Activated CD4-positive, alpha-beta memory T cell treated with anti-CD3 and anti-CD28 coated beads, Interleukin-2, amount 10 ng/mL, durations not matched to agents 7 days and 5 days (primary cell): ENCODE measurements at places on chromosomes 3 and 15. TPM values are rescaled to one million over a fixed set of nuclear protein-coding genes. Genes with fewer than 3 reads are reported as not detected.

CFAP91 gene
- total RNA-seq: not detected

UROC1 gene
- total RNA-seq: not detected

SLC27A2 gene
- 29.5 TPM for total RNA-seq

EEF1AKMT4 gene
- 3.1 TPM for total RNA-seq

NEDD4 gene
- 13.0 TPM for total RNA-seq

MEX3B gene
- 0.93 TPM for total RNA-seq

TRAT1 gene
- total RNA-seq: 165 TPM

GRCh38 chr3:7581831-7582230 lies 720.9 kb downstream of the GRM7 start:
- no peak for DNase-seq

- no peak for DNase-seq
These were observed 180.7 kb upstream of the SMAD3 start for GRCh38 chr15:66884661-66885237.

GRCh38 chr15:70792171-70792573 lies 28.8 kb upstream of the UACA start:
- no peak for DNase-seq

DNA sequence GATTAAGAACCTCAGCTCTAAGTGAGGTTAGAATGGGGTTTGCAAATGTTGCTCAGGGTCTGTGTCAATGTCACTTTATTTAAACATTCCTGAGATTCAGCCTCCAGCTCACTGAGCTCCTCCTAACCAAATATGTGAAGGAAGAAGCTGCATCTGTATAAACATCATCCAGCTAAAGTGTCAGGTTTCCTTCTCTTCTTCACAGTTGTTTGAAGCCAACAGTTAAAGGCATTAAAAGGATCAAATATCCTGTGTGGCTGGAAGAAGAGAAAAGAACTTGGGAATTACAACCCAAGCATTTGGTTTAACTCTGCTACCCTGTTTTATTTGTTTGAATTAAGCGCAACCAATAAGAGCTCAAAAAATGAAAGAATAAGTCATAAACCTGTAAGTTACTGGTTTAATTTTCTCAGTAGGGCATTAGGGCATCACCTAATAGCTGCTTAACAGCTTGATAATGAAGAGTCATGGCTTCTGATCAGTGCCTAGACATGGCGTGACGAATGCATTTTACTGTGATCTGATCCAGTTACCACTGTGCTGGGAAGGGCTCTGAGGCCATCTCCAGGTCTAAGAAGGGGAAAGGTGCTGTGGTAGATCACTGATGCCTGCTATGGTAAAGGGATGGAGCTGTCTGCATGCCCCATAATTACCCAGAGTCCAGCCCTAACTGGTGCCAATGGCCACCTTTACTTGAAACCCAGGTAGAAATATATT lies 165.7 kb upstream of the TSC22D2 start:
- no peak for DNase-seq

GRCh38 chr3:177427540-177427939 lies 230.3 kb upstream of the TBL1XR1 start:
- DNase-seq: peak; percentile 26

DNA sequence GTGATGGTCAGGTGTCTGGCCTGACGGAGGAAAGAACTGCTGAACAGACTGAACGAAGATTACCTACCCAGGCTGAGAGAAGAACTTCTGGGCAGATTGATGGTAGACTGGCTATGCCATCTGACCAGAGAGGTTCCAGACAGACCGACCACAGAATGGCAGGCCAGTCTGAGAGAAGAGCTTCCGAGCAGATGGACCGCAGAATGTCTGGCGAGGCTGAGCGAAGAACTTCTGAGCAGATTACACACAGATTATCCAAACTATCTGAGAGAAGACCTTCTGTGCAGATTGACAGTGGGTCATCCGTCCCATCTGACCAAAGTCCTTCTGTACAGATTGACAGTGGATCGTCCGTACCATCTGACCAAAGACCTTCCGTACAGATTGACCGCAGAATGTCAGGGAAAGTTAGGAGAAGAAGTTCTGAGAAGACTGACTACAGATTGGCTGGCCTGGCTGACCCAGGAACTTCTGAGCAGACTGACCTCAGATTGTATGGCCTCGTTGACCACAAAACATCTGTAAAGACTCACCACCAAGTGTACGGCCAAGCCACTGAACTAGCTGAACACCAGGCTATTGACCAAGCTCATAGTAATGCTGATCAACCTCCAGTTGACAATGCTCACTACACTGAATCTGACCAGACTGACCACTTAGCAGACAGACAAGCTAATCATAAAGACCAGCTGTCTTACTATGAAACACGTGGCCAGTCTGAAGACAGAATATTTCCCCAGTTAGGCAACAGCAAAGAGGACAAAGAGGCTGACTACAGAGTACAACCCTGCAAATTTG lies 812 bp downstream of the TEX55 start:
- DNase-seq: no peak

DNA sequence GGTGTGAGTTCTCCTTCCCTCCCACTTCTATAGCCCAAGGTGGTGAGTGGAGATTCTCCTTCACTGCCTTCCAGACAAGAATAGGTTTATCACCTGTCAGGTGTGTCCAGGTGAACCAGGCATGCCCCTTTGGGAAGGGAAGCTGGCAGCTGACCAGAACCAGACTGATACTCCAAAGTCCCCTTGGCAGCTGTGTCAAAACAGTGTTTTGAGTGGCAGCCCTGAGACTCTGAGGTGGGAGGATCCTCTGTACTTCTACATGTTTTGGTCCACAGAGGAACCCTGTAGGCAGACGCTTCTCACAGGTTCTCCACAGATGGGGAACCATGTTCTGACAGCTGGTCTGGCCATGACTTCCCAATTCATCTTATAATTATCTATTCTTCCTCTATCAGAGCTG lies 30.1 kb downstream of the ISL2 start:
- DNase-seq: no peak

- DNase-seq: peak; percentile 26
These were observed 14.4 kb upstream of the TKT start for GRCh38 chr3:53269888-53270880.

DNA sequence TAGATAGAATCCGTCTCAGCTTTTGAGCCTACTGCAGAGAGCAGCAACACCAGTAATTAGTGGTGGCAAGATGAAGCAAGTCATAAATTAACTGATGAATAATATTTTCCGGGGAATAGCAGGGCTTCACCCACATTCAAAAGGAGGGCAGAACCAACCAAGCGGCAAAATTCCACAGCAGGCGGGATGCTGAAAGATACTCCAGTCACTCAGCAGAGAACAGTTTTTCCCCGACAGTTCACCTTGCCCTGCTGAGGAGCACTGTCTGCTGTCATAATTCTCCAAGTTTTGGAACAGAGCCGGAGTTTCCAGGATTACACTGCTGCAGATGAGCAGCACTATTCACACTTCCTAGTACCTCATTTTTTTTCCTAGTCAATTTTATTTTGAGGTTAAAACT lies 274.7 kb downstream of the CD47 start:
- no peak for DNase-seq

DNA sequence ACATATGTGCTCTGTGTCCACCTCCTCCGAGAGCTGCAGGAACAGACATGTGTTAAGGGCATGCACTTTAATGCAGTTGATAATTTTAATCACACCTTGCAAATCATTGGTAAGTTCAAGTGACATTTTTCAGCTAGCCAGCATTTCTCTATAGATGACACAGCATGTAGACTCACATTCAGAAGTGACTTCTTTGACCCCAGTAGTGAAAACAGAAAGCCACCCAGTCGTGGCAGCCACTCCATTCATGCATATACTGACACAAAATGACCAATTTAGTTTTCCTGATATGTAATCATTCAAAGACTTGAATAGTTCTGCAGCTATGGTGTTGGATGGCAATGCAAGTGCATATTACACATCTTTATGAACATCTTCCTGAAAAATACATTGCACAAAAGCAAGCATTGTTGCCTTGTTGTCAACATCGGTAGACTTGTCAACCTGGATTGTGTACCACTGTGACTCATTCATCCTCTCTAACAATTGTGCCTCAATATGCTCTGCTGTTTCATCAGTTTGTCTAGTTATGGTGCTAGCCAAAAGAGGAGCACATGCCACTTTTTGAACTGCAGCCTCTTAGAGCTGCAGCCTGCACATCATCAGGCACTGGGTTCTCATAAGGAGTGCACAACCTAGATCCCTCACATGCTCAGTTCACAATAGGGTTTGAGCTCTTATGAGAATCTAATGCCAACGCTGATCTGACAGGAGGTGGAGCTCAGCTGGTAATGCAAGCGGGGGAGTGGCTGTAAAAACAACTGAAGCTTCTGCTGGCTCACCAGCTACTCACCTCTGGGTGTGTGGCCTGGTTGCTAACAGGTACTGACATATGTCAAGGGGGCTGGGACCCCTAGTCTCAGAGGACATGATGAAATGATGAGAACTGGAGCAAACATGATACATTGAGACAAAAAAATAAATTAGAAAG lies 622.0 kb downstream of the PYDC2 start:
- DNase-seq: no peak

- DNase-seq: no peak
These were observed 64.3 kb downstream of the OXSM start for GRCh38 chr3:25854214-25854613.

DNA sequence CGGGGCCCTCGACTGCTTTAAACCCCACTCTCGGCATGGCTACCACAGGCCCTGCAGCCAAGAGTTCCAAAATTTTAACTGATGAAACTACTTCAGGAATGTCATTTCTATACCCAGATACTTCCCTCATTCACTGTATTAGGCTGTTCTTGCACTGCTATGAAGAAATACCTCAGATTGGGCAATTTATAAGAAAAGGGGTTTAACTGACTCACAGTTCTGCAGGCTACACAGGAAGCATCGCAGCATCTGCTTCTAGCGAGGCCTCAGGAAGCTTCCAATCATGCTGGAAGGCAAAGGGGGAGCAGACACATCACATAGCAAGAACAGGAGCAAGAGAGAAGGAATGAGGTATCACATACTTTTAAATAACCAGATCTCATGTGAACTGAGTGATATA lies 21.6 kb upstream of the ALCAM start:
- no peak for DNase-seq

DNA sequence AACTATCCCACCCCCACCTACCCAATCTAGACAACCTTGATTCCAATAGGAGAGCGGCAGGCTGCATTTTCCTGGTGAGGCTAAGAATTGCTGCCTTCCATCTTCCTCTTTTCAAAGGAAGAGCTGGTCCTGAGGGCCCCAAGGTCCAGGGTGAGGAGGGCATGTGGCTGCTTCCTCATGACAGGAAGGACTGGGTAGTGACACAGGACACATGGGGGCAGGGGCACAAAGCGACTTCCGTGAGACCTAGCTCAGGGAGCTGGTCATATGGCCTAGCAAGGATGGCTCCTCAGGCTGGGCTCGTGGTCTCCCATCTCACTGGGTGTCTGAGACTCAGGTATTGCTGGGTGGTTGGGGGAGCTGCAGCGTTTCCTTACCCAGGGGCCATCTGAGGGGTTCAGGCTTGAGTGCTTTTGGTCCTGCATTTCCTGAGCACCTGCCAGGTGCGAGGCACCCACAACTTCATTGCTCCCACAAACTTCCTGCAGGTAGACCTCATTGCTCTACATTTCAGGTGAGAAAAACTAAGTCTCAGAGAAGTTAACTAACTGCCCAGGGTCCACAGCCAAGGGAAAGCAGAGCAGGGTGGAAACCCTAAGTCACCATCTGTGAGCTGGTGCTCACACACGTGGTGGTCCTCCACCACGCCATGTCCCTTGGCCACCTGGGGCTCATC lies 160.0 kb upstream of the TLE3 start:
- DNase-seq: no peak

DNA sequence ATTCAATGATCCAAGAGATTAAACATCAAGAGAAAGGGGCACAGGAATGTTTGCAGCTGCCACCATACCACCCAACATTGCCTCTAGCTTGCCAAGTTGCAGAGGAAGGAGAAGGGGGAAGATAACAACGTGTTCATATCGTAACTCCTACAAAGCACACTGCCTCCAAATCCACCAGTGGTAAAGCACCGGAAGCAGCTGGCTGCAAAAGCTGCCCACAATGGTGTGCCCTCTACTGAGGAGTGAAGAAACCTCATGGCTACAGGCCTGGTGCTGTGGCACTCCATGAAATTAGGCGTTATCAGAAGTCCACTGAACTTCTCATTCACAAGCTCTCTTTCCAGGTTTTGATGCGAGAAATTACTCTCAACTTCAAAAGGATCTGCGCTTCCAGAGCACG lies 263.9 kb upstream of the STT3B start:
- DNase-seq: no peak

- DNase-seq: no peak
These were observed 3.9 kb upstream of the SH3GL3 start for GRCh38 chr15:83443076-83443847.

DNA sequence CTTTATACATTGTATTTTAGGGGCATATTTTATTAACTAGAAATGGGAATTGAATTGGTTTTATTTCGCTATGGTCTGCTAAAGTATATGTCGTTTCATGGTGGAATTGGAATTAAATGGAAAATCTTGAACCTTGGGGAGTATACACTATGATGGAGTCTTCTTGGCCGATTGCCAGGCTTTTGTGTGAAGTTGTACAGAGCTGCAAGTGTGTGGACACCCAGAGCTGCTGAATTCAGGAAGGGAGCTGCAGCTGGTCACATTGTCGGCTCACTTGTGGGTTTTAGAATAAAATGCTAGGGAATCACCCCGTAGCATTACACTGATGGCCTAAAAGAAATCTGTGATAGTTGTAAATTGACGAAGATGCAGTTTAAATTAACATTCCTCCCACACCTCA lies 35.1 kb downstream of the USP3 start:
- DNase-seq: no peak

DNA sequence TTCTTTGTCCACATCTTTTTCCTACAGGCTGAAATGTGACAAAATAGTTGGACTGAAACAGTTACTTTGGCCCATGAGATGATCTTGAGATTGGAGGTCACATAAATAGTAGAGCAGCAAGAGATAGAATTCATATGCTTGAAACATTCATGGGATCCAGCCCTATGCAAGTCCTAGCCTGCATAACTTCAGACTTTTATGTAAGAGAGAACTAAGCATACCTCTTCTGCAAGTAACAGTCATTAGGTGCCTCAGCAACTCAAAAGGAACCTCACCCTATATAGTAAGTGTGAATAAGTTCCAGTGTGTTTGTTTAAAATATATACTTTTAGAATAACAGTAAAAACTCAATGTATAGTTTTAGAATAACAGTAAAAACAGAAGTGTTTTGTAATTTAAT lies 138.0 kb upstream of the P2RY1 start:
- no peak for DNase-seq

DNA sequence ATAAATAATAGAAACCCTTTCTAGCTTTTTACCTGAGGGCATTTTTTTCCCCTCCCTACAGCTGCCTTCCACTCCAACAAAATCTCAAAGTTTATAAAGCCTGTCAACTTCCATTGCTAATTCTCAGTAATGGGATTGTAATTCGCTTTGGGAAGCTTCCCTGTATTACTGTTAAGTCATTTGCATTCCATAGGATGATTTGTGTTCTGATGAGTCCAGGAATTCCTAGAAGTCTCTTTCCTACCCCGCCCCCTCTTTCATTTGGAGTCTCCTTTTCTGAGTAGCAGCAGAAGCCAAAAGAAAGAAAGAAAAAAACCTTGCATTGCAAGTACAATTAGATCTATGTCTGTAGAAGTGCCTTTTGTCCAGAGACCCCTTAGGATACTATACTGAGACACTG lies 1033.3 kb downstream of the IGSF11 start:
- DNase-seq: no peak

- DNase-seq: no peak
These were observed 53.4 kb upstream of the PTPRG start for GRCh38 chr3:61507946-61508345.

GRCh38 chr15:90345857-90346256 lies 6.2 kb upstream of the ZNF774 start:
- no peak for DNase-seq

- DNase-seq: no peak
These were observed 20.2 kb downstream of the ARNT2 start for GRCh38 chr15:80424381-80424780.

GRCh38 chr3:102255736-102256135 lies 179.1 kb upstream of the ZPLD1 start:
- no peak for DNase-seq
